PC-3 (cell line): ENCODE measurements at places on chromosomes 7 and 10. TPM values are rescaled to one million over a fixed set of nuclear protein-coding genes. Genes with fewer than 3 reads are reported as not detected.

DNA sequence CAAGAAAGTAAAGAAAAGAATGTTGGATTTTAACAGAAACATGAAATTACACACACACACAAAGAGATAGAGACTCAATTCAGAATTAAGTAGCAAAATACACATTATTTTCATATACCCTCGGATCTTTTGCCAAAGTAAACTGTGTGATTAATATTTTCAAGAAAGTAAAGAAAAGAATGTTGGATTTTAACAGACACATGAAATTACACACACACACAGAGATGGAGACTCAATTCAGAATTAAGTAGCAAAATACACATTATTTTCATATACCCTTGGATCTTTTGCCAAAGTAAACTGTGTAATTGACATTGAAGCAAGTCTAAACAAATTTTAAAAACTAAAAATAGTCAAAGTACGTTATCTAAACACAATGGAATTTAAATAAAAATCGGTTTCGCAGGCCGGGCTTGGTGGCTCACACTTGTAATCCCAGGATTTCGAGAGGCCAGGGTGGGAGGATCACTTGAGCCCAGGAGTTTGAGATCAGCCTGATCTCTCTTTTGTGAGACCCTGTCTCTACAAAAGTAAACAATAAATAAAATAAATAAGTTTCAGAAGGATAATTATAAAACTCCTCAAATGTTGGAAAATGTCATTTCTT lies 337.3 kb upstream of the MAGI2 start:
- H3K27ac ChIP-seq, result no peak overlapping the region
- no peaks in the 10 kb centered on the region for H3K27me3 ChIP-seq
- peak; percentile 13 for DNase-seq
- peaks cover 10% of the 10 kb centered on the region; the same call in 1 of the 2 replicates for H3K4me1 ChIP-seq
- H3K4me3 ChIP-seq, result no peak overlapping the region

DNA sequence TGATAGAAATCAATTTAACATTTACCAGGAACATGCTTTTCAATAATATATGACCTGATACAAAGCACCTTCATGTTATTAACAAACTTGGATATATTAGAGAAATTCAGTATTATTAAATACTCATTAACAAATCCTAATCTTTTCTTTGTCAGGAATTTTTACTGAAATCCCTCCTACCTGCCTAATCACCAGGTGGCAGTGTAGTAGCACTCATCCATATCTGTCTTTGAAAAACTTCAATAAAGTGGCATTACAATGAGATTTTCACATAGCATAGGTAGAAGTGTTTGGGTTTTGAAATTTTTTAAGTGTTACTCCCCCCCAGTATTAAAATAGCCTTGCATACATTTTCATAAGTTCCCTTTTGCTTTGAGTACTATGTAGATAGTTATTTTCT lies 1246.6 kb upstream of the LRRN3 start:
- no peak overlapping the region for H3K4me3 ChIP-seq
- DNase-seq, result peak; percentile 42
- H3K27me3 ChIP-seq, result no peaks in the 10 kb centered on the region
- no peaks in the 10 kb centered on the region for H3K4me1 ChIP-seq

GRCh38 chr7:51309361-51310130 lies 7.1 kb downstream of the COBL start:
- peaks cover 17% of the 10 kb centered on the region for H3K4me1 ChIP-seq
- H3K27ac ChIP-seq, result no peak overlapping the region
- DNase-seq, result no peak
- no peaks in the 10 kb centered on the region for H3K36me3 ChIP-seq
- no peaks in the 10 kb centered on the region for H3K27me3 ChIP-seq

DNA sequence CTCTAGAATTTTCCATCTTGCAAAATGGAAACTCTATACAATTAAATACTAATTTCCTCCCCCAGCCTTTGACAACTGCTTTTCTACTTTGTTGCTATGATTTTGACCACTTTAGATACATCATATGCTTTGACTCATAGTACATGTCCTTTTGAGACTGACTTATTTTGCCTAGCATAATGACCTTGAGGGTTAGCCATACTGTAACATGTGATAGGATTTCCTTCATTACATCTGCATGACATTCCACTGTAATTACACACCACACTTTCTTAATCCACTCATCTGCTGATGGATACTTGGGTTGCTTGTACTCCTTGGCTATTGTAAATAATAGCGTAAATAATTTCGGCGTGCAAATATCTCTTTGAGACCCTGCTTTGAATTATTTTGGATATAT lies 127.7 kb downstream of the JAZF1 start:
- peaks cover 4% of the 10 kb centered on the region; the same call in 1 of the 2 replicates for H3K4me1 ChIP-seq
- no peaks in the 10 kb centered on the region for H3K27me3 ChIP-seq
- no peak overlapping the region for H3K27ac ChIP-seq
- H3K36me3 ChIP-seq, result no peaks in the 10 kb centered on the region
- no peak overlapping the region for H3K4me3 ChIP-seq

DNA sequence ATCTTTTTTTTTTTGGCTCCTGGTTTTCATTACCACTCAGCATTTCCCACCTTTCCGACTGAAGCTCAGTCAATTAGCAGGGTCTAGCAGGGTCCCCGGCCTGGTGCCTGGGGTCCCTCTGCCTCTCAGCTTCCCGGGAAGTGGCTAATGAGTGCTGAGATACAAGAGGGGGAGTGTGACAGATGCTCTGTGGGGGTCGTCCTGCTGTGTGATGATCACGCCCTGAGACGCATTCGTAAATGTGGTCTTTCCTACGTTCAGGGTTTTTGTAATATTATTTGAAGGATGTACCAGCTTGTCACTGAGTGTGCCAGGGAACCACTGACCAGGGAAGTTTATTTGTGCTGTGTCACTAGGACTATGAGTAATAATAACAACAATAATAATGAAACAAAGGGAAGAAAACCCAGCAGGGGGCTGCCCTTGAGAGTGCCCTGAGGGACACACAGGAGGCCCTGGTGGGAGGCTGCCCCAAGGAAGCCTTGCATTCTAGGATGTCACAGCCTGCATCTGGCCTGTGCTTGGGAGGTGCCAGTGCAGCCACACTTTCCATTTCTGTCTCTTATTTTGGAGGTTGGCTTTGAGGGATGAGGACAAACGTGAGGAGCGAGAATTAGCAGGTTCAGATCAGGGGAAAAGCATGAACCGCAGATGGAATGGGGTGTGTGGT lies 337.8 kb downstream of the ADARB2 start:
- H3K27me3 ChIP-seq, result no peaks in the 10 kb centered on the region
- no peaks in the 10 kb centered on the region for H3K4me1 ChIP-seq
- DNase-seq, result no peak
- H3K4me3 ChIP-seq, result no peak overlapping the region
- no peaks in the 10 kb centered on the region for H3K36me3 ChIP-seq
- no peak overlapping the region for H3K27ac ChIP-seq

DNA sequence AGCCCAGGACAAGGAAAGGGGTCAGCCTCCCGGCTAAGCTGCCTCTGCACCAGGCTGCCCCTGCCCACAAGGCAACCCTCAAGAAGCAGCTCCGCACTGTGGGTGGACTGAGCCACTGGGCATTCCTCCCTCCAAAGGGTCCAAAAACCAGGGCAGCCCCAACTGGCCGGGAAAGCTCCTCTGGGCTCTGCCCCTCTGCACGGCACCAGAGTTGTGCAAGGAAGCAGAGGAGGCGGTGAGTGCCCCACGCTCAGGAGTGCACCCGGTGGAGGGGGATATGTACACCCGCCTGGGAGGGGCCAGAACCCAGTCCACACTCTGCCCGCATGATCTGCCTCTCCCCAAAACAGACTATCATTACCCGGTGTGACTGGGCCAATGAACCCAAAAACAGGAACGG lies 43.8 kb downstream of the PTPRN2 start:
- peaks cover 33% of the 10 kb centered on the region for H3K27me3 ChIP-seq
- H3K36me3 ChIP-seq, result no peaks in the 10 kb centered on the region
- no peak for DNase-seq
- H3K4me1 ChIP-seq, result no peaks in the 10 kb centered on the region
- H3K27ac ChIP-seq, result no peak overlapping the region

GRCh38 chr7:100435401-100436304 lies 644 bp downstream of the PPP1R35 start:
- H3K27me3 ChIP-seq, result no peaks in the 10 kb centered on the region
- peaks cover 22% of the 10 kb centered on the region for H3K36me3 ChIP-seq
- peaks cover 30% of the 10 kb centered on the region for H3K4me1 ChIP-seq
- H3K4me3 ChIP-seq, result peak overlapping the region; percentile 97
- peak overlapping the region; percentile 82 for H3K27ac ChIP-seq

DNA sequence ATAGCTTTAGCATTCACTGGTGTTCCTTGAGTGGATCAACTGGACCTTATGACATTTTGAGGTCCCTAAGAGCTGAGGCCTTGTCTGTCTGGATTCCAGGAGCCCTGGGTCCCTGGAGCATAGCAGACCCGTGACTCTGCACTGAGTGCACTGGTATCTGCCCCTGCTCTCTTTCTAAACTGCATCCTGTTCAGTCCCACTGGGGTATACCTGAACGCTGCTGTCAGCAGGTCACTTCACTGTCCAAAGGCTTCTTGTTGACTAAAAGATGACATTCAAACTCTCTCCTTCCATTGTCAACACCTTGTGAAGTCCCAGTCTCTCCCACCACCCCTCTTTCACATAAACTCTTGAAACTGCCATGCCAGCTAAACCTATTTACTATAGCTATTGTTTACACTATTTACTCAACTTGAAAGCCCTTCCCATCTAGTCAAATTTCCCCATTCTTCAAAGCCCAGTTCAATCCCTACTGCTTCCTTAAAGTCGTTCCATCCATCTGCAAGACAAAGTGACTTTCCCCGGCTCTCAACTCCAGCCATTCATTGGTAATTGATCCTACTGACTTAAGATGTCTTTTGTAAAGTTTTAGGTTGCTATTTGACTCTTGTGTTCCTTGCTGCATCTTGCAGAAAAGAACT lies 523.3 kb downstream of the KCNMA1 start:
- H3K4me3 ChIP-seq, result no peak overlapping the region
- H3K27me3 ChIP-seq, result no peaks in the 10 kb centered on the region
- H3K36me3 ChIP-seq, result no peaks in the 10 kb centered on the region
- H3K27ac ChIP-seq, result no peak overlapping the region
- peaks cover 34% of the 10 kb centered on the region for H3K4me1 ChIP-seq

GRCh38 chr7:26284995-26285632 lies 6.5 kb upstream of the SNX10 start:
- no peak overlapping the region for H3K27ac ChIP-seq
- peak; percentile 65 for DNase-seq
- no peaks in the 10 kb centered on the region for H3K27me3 ChIP-seq
- H3K36me3 ChIP-seq, result no peaks in the 10 kb centered on the region
- H3K4me3 ChIP-seq, result no peak overlapping the region
- no peaks in the 10 kb centered on the region for H3K4me1 ChIP-seq

GRCh38 chr10:69268761-69269416 lies 9.4 kb upstream of the HK1 start:
- H3K27ac ChIP-seq, result no peak overlapping the region
- H3K4me3 ChIP-seq, result no peak overlapping the region
- no peaks in the 10 kb centered on the region for H3K4me1 ChIP-seq

GRCh38 chr10:30114401-30114800 lies 55.0 kb upstream of the JCAD start:
- no peaks in the 10 kb centered on the region for H3K27me3 ChIP-seq
- no peaks in the 10 kb centered on the region for H3K36me3 ChIP-seq
- peaks cover 23% of the 10 kb centered on the region for H3K4me1 ChIP-seq

DNA sequence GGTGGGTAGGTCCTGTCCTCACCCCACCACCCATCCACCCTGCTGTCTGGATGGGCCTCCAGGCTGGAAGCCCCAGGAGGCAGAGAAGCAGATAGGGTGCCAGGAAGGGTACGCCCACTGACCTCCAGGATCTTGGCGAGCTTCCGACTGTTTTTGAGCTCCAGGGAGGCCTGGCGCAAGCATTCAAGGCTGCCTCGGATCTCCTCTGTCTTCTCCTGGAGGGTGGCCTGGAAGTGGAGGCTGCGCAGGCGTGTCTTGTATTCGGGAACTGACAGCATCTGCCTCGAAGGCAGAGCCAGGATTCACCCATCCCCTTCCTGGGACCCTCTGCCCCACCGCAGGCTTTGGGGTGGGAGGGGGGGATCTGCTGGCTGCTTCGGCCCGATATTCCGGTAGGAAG lies 48.4 kb downstream of the GRID2IP start:
- DNase-seq, result no peak
- H3K4me1 ChIP-seq, result peaks cover 6% of the 10 kb centered on the region; the same call in 1 of the 2 replicates
- H3K36me3 ChIP-seq, result no peaks in the 10 kb centered on the region
- peak overlapping the region; percentile 75 for H3K4me3 ChIP-seq
- no peaks in the 10 kb centered on the region for H3K27me3 ChIP-seq
- no peak overlapping the region for H3K27ac ChIP-seq

CREM gene
- total RNA-seq, result 150 and 195 TPM in 2 replicates

ADAMTS14 gene
- total RNA-seq, result 0.91 and 1.4 TPM in 2 replicates
